H1 (cell line): ENCODE measurements at places on chromosomes 6 and 20. TPM values are rescaled to one million over a fixed set of nuclear protein-coding genes. Genes with fewer than 3 reads are reported as not detected.

DUSP15 gene
- total RNA-seq, result 0.91 and 1.0 TPM in 2 replicates

CLDN20 gene
- not detected in 2 replicates for total RNA-seq

SLC32A1 gene
- total RNA-seq, result 0.15 and 0.33 TPM in 2 replicates

TRIM40 gene
- total RNA-seq, result not detected in 2 replicates

SLC25A27 gene
- total RNA-seq, result 8.4 and 9.5 TPM in 2 replicates

CCDC28A gene
- 12.1 and 13.6 TPM in 2 replicates for total RNA-seq

SMOC2 gene
- 7.7 and 9.0 TPM in 2 replicates for total RNA-seq

EDN1 gene
- 1.1 and 1.2 TPM in 2 replicates for total RNA-seq

ZC3H12D gene
- 0.07 and 0.08 TPM in 2 replicates for total RNA-seq

MTO1 gene
- 29.3 and 31.6 TPM in 2 replicates for total RNA-seq

TRIM38 gene
- 0.27 and 0.43 TPM in 2 replicates for total RNA-seq

IMPG1 gene
- total RNA-seq, result not detected in 2 replicates

FHL5 gene
- not detected in 2 replicates for total RNA-seq

FUT9 gene
- total RNA-seq, result 4.0 and 4.9 TPM in 2 replicates

SLC26A8 gene
- 0.56 and 1.1 TPM in 2 replicates for total RNA-seq

XKR7 gene
- 1.8 and 2.4 TPM in 2 replicates for total RNA-seq

MOCS1 gene
- 18.5 and 19.7 TPM in 2 replicates for total RNA-seq

CTAGE9 gene
- total RNA-seq, result not detected in 2 replicates

SOBP gene
- 6.2 and 7.4 TPM in 2 replicates for total RNA-seq

FAM110A gene
- total RNA-seq, result 10.9 and 13.1 TPM in 2 replicates

ID4 gene
- 8.3 and 8.8 TPM in 2 replicates for total RNA-seq

COL21A1 gene
- total RNA-seq, result 3.1 and 3.4 TPM in 2 replicates

TREM1 gene
- not detected in 2 replicates for total RNA-seq

KCNB1 gene
- 0.58 and 0.59 TPM in 2 replicates for total RNA-seq

CYP39A1 gene
- 2.4 and 2.5 TPM in 2 replicates for total RNA-seq

SNAP25 gene
- 0.52 and 0.69 TPM in 2 replicates for total RNA-seq

HLA-DQA1 gene
- not detected in 2 replicates for total RNA-seq

SRSF12 gene
- total RNA-seq, result 4.2 and 4.9 TPM in 2 replicates

C6orf52 gene
- 1.1 and 1.5 TPM in 2 replicates for total RNA-seq

C6orf163 gene
- 0.90 and 1.5 TPM in 2 replicates for total RNA-seq

TMEM200A gene
- 12.9 and 13.9 TPM in 2 replicates for total RNA-seq

TRIM10 gene
- total RNA-seq, result not detected in 2 replicates

SIRPB2 gene
- total RNA-seq, result 0.28 TPM in 1 of 2 replicates, not detected in the other

PPP1R10 gene
- total RNA-seq, result 78.9 and 89.1 TPM in 2 replicates

KCNK17 gene
- total RNA-seq, result 2.9 and 3.0 TPM in 2 replicates

GPSM3 gene
- total RNA-seq, result 6.0 and 6.6 TPM in 2 replicates

SNAI1 gene
- 6.5 and 7.7 TPM in 2 replicates for total RNA-seq

IER3 gene
- 26.2 and 26.5 TPM in 2 replicates for total RNA-seq

ZNF512B gene
- 26.6 and 27.0 TPM in 2 replicates for total RNA-seq

PTPRK gene
- 47.3 and 52.1 TPM in 2 replicates for total RNA-seq

DLK2 gene
- total RNA-seq, result 0.37 and 0.67 TPM in 2 replicates

IP6K3 gene
- total RNA-seq, result 0.22 and 0.23 TPM in 2 replicates

PRR18 gene
- total RNA-seq, result 0.19 and 0.23 TPM in 2 replicates

VSTM2L gene
- total RNA-seq, result 1.3 and 1.6 TPM in 2 replicates

CASP8AP2 gene
- 31.5 and 32.1 TPM in 2 replicates for total RNA-seq

VNN1 gene
- not detected in 2 replicates for total RNA-seq

DDO gene
- total RNA-seq, result not detected in 2 replicates

RNF39 gene
- total RNA-seq, result 1.4 and 1.7 TPM in 2 replicates

GPR6 gene
- total RNA-seq, result 0.27 and 0.37 TPM in 2 replicates

KIF25 gene
- 2.0 and 2.3 TPM in 2 replicates for total RNA-seq

MICB gene
- 15.4 and 16.2 TPM in 2 replicates for total RNA-seq

GPX5 gene
- not detected in 2 replicates for total RNA-seq

PEX3 gene
- total RNA-seq, result 14.4 and 16.8 TPM in 2 replicates

ALDH8A1 gene
- 0.28 TPM in 1 of 2 replicates, not detected in the other for total RNA-seq

FAM209B gene
- 0.82 TPM in 1 of 2 replicates, not detected in the other for total RNA-seq
